NCI-H2029 treated with DMSO at 0.1 percent for 48 hours (cell line): ENCODE measurements at places on chromosomes 2 and 18.

GRCh38 chr18:35890323-35890722 is 82.2 kb upstream of the RMP24 start:
- no peak for DNase-seq

- no peak for DNase-seq
These were observed 108.5 kb downstream of the SOCS6 start for GRCh38 chr18:70397259-70397925.

GRCh38 chr2:54598347-54599325 is 124.8 kb upstream of the EML6 start:
- DNase-seq = no peak

DNA sequence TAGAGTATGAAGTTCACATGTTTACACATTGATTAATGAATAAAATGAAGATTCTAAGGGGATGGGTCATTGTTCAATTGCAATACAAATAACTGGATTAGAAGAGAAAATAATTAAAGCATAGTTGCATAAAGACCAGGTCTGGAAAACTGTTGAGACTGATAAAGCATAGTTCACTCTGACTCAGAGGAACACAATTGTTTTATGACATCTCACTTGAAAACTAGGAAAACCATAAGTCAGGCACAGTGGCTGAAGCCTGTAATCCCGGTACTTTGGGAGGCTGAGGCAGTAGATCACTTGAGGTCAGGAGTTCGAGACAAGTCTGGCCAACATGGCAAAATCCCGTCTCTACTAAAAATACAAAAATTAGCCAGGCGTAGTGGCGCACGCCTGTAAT is 46.7 kb downstream of the PLA2R1 start:
- no peak for DNase-seq

DNA sequence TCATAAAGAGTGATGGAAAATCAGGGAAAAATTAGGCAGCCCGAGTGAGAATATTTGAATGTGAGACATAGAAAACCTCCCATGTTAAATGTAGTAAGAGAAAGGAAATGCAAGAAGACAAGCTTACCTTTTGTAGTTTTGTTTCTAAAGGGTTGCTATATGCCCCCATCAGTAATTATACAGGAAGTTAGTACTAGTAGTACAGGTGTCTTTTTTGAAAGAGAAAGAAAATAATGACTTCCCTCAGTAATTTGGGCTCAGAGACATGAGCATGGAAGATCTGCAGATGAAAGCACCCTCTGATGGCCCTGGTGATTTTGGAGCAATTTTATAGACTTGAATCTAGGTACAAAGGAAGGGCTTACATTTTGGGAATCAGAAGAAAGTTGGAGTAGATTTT is 80.8 kb downstream of the RHBDD1 start:
- DNase-seq = no peak

GRCh38 chr2:189208254-189208653 is 28.7 kb upstream of the COL5A2 start:
- DNase-seq = no peak

DNA sequence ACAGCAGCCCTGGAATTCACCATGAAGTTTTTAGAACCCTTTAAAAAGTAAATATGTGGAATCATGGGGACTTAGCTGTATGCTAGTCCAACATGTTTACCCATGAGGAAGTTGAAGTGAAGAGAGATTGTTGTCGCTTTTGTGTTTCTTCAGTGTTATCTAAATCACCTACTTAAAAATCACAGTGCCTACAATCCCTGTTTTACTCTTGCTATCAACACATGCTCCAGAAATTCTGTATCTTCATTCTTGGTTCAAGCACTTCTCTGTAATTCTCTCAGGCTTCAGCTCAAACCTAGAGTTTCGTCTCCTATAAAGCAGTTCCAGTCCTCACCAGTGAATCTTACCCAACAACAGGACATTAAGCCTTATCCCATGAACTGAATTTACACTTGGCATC is 30.5 kb upstream of the CHMP1B start:
- no peak for DNase-seq

GRCh38 chr2:88400037-88400767 is 52.3 kb downstream of the FOXI3 start:
- DNase-seq = no peak

GRCh38 chr2:127379712-127380355 is 7.9 kb downstream of the MAP3K2 start:
- DNase-seq = no peak

DNA sequence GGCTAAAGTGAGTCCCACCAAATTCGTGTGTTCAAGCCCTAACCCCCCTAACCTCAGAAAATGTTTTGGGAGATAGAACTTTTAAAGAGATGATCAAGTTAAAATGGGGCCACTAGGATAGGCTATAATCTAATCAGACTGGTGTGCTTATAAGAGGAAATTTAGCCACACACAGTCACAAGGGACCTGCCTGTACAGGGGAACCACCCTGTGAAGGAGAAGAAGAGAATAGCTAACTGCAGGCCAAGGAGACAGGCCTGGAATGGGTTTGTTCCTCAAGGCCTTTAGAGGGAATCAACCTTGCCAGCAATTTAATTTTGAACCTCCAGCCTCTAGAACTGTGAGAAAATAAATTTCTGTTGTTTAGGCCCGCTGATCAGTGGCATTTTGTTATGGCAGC is 36.0 kb upstream of the TANK start:
- DNase-seq = no peak

DNA sequence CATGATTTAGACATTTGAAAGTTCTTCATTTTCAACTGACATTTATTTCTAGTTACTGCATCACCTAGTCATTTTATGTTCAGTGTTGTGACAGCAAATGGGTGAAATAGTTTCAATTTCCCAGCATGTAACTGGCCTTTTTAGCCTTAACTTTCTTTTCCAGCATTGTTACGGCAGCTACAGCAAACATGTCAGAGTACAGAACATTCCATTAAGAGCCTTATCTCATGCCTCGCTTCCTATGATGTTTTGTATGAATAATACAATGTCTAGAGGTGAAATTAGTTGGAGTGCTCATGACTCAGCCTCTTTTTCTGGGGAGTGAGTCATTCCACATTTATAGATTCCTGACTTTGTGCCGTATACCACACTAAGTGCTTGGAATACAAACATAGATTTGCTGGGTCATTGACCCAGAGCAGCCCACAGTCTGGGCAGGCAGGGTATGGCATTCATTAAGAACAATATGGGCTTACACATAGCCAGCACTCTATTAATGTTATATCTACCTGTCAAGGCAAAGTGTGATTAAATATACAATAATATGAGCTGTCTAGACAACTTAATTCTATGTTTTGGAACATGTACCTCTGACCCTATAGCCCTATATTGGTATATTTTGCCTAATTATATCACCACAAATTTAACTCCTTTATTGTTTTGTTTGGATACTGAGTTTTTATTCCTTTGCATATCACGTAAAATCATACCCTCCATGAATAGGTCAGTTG is 72.2 kb downstream of the MAP2 start:
- peak; percentile 54 for DNase-seq

DNA sequence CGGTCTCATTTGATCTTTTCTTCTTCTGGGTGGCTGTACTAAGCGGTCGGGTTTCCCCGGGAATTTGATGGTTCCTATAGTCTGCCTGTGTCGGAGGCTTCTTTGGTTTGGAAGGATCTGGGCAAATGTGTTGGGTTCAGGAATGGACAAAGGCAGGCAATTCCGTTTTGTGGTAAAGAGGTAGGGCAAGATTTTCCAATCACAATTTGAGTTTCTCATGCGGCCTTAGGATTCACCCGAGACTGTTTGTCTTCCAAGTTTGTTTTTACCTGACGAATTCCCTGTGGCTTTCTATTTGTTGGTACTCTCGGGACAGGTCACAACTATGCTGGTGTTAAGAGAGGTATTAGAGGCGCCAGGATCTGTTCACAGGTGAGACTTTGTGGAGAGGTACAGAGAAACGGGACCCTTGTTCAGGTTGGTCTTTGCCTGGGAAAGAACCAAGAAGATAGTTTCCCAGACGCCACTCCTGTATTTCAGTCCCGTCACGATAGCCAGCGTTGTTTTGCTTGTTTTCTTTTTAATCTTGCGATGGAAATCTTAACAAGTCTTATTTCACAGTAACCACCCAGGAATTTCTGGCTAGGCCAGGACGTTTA is 3.0 kb downstream of the SP5 start:
- DNase-seq = no peak

DNA sequence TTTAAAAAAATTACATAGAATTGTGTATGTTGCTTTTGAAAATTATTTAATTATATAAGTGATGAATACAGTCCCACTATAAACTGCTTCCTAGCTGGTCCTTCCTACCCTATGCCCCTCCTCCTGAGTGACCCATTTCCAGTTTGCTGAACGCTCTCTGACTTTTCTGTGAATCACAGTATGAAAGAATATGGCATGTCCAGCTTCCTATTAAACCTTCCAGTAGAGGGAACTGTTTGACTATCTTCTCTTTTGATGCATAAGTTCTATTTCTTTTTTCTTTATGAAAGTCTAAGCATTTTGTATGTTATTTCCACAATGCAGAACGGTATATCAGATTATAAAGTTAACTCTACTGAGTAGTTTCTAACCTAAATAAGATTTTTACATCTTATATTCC is 41.3 kb downstream of the PSMG2 start:
- DNase-seq = peak; percentile 36

DNA sequence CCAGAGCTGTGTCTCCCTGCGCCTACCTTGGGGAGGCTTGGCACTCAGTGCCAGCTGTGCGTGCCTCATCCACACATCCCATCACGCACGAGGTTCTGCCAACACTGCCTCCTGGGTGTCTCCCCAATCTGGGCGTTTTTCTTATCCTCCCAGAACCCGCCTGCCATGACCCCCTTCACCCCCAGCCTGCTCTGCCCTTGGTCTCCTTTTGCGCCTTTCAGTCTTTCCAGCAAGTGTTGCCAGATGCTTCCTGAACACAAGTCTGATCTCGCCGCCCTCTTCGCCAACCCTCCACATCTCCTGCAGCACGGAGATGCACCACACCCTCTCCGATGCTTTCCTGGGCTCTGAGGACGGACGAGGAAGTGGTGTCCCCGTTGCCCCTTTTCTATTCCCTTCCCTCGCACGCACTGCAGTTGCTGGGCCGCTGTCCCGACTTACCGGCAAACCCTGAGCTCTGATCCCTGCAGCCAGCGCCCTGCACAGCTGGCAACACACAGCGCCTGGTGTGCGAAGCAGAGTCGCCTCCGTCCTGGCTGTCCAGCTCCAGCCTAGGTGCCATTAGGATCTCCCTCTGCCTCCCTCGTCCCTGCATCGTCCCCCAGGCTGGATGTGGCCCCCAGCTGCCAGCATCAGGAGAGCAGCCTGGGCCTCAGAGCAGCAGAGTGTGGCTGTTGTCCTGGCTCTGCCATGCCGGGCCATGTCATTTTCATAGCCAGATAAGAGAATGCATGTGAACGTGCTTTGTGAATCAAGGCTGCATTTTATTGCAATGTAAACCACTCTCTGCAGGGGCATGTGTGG is 22.6 kb upstream of the ALLC start:
- no peak for DNase-seq

GRCh38 chr18:3603421-3604234 is 153.7 kb downstream of the TGIF1 start:
- DNase-seq = no peak

DNA sequence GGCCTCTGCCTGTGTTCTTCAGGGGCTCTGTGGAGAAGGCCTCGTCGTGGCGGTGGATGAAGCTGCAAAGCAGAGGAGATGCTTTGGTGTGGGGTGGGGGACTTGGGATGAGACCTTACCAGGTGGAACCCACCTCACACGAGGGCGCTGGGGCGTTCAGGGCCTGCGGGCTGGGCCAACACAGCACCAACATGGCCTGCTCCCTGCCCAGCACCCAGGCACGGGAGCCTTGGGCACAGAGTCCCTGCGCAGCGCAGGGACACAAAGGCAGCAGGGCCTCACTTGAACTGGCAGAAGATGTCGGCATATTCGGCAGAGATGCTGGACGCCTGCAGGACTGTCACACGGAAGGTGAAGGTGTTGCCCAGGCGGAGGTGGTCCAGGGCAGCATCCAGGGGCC is 53.8 kb downstream of the AQP12A start:
- DNase-seq = no peak

GRCh38 chr2:98809878-98810587 is 79.1 kb upstream of the MGAT4A start:
- no peak for DNase-seq

GRCh38 chr18:31648966-31649429 is 35.4 kb downstream of the B4GALT6 start:
- DNase-seq = no peak

DNA sequence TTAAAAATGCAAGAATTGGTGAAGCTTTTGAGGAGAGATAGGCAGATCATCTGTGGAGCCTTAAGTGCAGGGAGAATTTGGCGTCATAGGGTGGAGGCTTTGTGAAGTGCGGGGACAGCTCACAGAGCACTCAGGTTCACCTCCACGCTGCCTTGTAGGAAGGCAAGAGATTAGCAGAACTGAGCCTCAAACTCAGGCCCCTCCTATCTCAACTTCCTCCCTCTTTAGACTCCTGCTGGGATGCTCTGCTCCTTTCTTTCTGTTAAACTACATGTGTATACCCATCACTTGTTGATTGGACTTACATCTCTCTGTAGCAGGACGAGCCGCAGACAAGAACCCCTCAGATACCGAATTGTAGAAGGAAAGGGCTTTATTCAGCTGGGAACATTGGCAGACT is 422.2 kb downstream of the SETBP1 start:
- no peak for DNase-seq

GRCh38 chr2:241017228-241017940 is 19.0 kb downstream of the SNED1 start:
- DNase-seq = no peak

GRCh38 chr2:187167491-187167890 is 280.6 kb downstream of the CALCRL start:
- no peak for DNase-seq

GRCh38 chr2:134515137-134515536 is 203.7 kb downstream of the TMEM163 start:
- DNase-seq = no peak

- DNase-seq = no peak
These were observed 31.4 kb upstream of the TTC39C start for GRCh38 chr18:23983112-23983511.

DNA sequence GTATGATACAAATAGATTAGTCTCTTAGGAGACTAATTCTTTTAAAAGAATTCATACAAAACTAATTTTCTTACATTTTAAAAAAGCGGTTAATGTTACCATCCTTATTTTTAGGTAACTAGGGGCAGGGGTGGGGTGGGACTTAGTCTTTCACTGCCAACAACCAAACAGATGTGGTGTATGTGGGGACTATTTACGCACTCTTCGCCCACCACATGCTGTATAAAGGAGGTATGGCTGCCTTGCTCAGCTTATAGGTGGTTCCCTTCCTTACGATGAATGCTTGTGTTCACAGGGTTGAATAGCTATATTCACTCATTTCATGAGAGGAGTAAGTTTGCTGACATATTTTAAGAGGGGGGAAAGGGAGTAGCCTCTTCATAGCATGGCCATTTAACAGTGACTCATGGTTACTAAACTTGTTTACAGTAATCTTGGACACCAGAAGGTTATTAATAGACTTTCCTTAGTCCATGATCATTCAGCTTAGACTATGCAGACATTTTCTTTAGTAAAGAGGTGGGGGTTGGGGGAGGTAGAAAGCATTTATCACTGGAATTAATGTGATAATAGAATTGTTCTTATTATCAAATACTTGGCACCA is 61.8 kb downstream of the CAB39 start:
- DNase-seq = no peak

DNA sequence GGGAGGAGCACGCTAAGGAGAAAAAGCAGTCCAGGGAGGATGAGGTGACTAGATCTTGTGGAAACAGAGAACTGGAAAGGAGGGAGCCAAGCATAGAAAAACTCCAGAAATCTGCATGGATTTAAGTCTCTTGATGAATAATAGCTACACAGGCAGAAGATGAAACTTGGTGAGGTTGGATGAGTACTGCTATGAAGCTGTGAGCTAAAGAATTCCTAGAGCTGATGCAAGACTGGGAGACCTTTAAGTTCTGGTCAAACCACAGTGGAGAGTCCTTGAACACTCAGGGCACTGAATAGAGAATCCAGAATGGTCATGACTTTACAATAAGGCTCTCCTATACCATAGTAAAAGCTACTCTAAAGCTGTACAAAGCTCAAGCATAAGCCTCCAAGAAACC is 18.4 kb upstream of the PIEZO2 start:
- no peak for DNase-seq
